NCI-H1092 (cell line): ENCODE measurements at places on chromosomes 11 and 22.
A peak's percentile ranks its signal among the peaks of the same experiment; 100 is the strongest.

GRCh38 chr11:61567286-61568061 is 13.4 kb downstream of the SYT7 start:
- no peak for DNase-seq

- no peak for DNase-seq
These were observed 663 bp upstream of the BUD13 start for GRCh38 chr11:116773203-116774097.

- DNase-seq: no peak
These were observed 11.0 kb downstream of the IL17REL start for GRCh38 chr22:50001388-50002231.

- DNase-seq: no peak
These were observed 640.2 kb upstream of the LUZP2 start for GRCh38 chr11:23856654-23857053.

GRCh38 chr11:116057000-116057399 is 552.8 kb upstream of the CADM1 start:
- no peak for DNase-seq

DNA sequence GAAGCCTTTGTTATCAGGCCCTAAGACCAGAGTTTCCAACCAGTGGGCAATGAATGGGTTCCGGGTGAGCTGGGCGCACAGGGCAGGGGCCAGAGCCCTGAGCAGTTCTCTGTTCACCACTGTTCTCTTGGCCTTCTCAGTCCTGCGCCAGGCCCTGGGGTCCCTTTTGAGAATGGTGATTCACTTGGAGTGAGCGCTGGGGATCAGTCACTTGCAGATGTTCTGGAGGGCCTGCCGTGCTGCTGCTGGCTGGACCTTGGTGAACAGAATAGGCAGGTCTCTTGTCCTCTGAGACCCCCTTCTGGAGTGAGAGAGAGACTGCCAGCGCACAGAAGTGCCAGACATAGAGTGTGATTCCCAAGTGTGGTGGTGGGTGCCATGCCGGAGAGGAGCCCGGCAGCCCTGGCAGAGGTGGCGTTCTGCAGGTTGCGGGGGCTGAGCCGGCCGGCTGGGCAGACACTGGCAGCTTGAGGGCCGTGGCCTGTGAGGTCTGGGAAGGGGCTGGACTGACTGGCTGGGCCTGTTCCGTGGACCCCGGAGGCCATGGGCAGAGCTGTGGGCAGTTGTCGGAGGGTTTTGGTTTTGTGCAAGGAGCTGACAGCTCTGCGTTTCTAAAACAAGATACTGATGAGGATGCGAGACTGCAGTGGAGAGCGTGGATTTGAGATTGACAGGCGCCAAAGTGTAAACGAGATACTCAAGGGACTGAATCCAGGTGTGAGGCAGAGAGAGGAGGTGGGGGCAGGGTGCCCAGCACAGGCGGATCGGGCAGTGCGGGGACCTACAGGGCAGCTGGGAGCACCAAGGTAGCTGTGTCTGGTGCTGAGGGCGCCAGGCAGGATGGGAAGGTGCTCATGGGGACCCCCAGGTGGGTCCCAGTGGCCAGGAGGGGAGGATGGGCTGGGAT is 12.3 kb downstream of the TPCN2 start:
- DNase-seq: no peak

DNA sequence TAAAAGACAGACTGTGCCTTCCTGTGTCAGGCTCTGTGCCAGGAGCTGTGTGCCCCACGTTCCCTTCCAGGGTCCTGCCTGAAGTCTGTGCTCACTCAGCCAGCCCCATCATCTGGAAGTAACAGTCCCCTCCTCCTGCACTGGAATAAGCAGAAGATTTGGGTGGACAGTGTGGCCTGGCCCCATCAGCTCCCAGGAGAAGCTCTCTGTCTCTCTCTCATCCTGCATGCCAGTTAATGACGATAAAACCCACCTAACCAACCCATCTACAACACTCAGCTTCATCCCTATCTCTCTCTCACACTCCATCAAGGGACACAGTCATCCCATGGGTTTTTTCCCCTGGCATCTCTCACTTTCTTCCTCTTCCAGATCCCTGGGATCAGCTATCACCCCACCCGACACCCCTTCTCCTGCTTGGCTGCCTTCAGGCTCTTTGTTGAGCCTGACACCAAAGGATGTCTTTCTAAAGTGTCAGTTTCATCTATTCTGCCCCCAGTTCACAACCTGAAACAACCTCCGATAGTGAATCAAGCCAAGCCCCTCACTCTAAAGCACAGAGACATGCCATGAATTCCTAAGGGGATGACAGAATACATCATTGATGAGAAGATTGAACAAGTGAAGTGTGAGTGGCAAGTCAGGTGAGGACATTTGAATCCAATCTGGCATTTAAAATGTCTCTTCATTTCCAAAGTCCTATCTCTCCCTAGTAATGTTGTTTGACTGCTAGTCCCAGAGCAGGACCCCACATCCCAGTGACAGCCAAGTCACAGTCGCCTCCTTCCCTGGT is 91.4 kb upstream of the TOP3B start:
- no peak for DNase-seq

- DNase-seq: no peak
These were observed 75.4 kb upstream of the RCN1 start for GRCh38 chr11:32015427-32015826.

DNA sequence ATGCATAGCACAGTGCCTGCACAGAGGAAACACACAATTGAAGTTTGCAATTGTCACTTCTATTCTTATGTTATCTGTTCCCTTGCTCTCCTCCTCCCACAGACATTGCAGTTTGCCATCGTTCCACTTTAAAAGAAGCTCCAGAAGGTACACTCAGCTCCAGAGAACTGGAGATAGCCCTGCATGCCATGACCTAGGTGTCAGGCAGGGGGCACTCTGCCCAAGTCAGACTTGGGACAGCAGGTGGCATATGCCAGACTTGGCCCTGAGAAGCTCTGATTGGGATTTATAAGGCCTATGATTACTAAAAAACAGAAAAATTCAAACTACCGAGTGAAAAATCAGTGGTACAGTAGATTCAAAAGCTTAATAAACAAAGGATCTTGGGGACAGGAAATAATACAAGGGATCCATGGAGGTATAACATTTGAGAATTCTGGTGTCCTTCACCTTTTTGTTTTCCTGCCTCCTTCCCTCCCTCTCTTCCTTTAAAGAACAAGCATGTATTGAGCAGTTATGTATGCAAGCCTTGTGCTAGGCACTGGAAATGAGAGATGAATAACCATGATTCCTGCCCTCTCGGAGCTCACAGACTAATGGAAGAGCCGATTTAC is 40.0 kb downstream of the TENM4 start:
- DNase-seq: peak; percentile 37

DNA sequence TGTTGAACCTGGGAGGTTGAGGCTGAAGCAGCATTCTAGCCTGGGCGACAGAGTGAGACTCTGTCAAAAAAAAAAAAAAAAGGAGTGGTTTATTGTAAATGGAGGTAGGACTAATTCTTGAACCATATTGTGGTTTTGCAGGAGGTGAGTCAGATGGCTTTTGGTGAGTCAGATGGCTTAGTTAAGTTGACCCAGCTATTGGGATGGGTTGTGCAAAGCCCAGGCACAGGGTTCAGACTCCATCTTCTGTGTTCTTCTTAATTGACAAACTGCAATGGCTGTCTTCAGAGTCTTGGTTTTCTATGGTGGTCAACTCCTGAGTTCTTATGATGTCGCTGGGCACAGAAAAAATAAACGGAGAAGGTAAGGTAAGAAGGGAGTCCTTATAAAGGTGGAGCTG is 182.7 kb downstream of the ADAMTS15 start:
- no peak for DNase-seq

- no peak for DNase-seq
These were observed 117.7 kb downstream of the MRTFA start for GRCh38 chr22:40518840-40519239.

DNA sequence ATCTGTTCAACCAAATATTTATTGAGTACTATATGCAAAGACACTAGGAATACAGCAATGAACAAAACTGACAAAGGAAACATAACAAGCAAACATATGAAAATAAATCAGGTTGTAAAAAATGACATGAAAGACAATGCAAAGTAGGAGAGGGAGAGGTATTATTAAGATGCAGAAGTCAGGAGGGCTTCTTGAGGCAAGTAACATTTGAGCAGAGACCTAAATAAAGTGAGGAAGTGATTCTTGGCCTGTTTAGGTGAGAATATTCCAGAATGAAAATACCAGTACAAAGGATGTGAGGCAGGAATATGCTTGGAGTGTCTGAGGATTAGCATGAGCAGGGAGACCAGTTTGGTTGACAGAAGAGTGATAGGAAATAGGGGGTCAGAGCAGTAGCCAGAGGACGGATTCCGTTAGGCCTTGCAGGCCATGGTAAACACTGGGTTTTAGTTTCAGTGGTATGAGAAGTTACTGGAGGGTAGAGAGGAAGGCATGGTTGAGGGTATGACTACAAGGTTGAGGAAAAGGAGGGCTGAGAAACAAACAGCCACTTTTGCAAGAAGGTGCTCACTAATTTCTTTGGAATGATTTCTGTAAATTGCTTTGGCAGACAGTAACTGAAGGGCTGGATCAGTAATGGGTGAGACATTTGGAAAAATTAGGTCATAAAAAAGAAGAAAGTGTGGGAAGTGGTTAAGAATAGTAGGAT is 191.9 kb downstream of the SWAP70 start:
- DNase-seq: no peak

DNA sequence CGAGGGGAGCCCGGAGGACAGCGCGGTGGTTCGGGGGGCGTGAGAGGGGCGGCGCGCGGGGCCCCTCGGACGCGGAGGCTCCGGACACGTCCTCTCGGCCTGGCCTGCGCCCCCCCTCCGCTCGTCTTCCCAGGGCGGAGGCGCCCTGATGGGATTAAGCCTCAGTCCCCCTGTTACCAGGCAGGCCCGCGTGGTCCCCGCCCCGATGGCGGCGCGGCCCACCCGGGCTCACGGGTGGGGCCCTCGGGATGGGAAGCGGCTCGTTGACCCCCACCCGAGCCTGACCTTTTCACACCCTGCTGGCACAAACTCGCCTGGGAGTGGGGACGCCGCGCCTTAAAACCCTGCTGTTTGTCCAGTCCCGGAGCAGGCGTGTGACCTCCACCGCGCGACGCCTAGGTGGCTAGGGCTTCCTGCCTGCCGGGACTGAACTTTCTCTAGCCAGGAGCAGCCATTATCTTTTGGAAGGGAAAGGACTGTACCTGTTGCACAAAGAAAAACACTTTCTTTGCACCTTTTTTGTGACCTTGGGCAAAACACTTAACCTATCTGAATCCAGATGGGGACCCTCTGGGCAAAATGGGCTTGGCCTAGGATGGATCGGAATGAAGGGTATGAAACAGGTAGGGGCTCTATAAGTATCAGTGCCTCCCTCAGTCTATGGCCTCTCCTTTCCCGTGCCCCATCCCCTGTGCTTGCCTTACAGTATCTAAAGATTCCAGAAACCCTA is 1.0 kb downstream of the KIAA1671 start:
- no peak for DNase-seq

DNA sequence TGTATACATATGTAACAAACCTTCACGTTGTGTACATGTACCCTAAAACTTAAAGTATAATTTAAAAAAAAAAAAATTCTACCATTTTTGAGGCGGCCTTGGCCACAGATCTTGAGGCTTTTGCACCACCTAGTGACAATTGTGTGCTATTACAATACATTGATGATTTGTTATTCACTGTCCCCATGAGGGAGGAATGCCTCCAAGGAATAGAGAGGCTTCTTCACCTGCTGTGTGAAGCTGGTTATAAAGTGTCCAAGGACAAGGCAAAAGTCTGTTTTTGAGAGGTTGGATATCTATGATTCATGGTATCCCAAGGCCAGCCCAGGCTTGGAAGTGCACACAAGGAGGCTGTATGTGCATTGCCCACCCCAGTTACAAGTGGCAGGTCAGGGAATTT is 30.7 kb downstream of the SLC22A25 start:
- DNase-seq: no peak
